Glomerular endothelial cell (primary cell): ENCODE measurements at places on chromosomes 1 and 21. TPM values are rescaled to one million over a fixed set of nuclear protein-coding genes. Genes with fewer than 3 reads are reported as not detected.

DNA sequence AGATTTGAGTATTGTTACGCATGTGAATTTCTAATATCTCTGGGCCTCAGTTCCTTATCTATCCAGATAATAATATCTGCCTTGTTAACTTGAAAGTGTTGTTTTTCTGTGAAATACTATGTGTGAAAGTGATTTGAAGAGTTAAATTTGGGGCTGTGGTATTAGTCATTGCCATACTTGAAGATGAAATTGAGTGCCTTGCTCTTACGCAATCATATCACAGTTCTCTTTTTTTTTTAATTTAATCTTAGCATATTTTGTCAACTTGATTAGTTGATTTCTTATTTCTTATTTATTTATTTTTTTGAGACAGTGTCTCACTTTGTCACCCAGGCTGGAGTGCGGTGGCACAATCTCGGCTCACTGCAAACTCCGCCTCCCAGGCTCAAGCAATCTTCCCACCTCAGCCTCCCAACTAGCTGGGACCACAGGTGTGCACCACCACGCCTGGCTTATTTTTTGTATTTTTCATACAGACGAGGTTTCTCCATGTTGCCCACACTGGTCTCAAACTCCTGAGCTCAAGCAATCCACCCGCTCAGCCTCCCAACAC, 31.0 kb downstream of the AGO4 start:
- no peak for DNase-seq

- no peak for DNase-seq
Observed at GRCh38 chr1:186689907-186690306, 9.7 kb upstream of the PTGS2 start.

DNA sequence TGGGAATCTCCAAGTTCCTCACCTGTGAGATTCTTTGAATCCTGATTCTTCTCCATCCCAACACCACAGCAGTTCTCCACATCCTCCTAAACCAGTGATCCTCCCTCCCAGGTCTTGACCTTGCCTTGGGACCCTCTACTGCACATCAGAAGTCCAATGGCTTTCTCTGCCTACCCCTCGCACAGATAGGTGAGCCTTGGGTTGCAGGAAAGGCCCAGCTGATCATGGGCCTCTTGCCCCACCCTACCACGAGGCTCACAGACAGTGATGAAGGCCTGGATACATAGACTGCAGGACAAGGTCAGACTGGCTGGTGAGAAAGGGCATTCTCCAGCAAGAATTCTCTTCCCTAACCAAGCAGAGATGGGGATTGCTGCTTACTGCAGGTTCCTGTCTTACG, 825 bp downstream of the FABP3 start:
- no peak for DNase-seq

DNA sequence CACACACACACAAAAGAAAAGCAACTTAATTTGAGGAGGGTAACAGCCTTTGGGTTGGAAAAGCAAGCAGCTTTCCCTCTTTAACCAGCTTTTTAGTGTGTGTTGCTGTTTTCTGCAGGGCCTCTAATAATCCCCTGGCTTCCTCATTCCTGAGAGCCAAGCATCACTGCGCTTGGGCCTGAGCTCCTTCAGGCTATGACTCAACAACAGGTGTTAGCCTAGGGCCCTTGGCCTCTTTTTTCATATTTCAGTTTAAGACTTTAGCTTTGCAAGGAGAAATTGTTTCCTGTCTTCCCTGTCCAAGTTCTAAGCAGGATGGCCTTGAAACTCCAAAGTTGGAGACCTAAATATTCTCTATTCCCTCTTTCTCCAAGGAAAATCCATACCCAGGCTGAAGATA, 26.2 kb upstream of the SNX27 start:
- DNase-seq = no peak

GRCh38 chr1:157404063-157404501, 148.2 kb downstream of the FCRL5 start:
- no peak for DNase-seq

DNA sequence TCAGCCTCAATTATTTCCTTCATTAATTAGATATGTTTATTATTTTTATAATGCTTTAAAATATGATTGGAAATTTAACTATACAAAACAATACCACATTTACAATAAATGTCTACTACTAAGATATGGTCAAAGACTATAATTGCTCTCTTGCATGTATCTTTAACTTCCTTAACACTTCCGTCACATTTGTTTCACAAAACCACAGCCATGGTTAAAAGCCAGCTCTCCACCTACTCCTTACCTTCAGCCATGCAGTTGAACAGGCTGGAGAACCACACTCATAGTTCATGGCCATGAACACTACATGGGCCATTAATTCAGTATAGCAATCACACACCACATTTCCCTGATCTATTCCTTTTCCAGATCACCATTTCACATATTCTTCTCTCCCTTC, 72.2 kb downstream of the NME7 start:
- no peak for DNase-seq

- no peak for DNase-seq
Observed at GRCh38 chr1:160077486-160077885, 3.9 kb upstream of the KCNJ9 start.

- DNase-seq = no peak
Observed at GRCh38 chr1:2505461-2505994, 20.9 kb downstream of the PANK4 start.

- no peak for DNase-seq
Observed at GRCh38 chr1:220368352-220369265, 96.4 kb upstream of the RAB3GAP2 start.

DNA sequence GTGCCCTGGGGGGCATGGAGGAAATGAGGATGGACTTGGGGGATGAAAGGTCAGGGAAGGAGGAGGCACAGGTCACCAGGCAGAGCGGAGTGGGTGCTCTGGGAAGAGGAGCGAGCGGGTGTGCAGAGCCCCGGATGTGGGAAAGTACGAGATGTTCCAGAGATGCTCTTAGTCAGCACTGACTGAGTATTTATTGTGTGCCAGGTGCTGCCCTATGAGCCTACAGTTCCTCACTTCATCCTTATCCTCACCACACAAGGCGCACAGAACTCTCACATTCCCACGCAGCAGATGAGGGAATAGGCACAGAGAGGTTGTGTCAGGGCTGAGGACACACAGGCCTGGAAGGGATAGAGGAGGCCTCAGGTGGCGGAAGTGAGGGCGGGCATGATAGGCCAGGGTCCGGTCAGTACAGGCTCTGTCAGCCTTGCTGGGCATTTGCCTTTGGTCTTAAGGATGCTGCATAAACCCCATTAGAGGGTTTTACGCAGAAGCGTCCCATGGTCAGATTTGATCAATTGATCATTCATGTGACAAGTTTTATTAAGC, 77.3 kb downstream of the ARHGEF10L start:
- DNase-seq = no peak

GRCh38 chr1:197908716-197909220, 6.3 kb downstream of the C1orf53 start:
- DNase-seq = no peak

DNA sequence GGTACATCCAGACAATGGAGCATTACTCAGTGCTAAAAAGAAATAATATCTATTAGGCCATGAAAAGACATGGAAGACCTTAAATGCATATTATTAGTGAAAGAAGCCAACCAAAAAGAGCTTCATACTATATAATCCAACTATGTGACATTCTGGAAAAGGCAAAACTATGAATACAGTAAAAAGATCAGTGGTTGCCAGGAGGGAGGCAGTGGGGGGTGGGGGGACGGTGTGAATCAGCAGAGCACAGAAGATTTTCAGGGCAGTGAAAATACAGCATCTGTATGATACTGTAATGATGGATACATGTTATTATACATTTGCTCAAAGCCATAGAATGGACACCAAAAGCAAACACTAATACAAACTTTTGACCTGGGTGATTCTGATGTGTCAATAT, 339.4 kb upstream of the SNX7 start:
- DNase-seq = no peak

- DNase-seq = no peak
Observed at GRCh38 chr1:160488347-160489058, 34.6 kb downstream of the SLAMF6 start.

- DNase-seq = no peak
Observed at GRCh38 chr1:176998183-176998795, 166.2 kb downstream of the ASTN1 start.

GRCh38 chr1:184524248-184524647, 137.4 kb downstream of the C1orf21 start:
- DNase-seq = no peak

GRCh38 chr1:29186252-29186651, 4.6 kb upstream of the SRSF4 start:
- DNase-seq = no peak

DNA sequence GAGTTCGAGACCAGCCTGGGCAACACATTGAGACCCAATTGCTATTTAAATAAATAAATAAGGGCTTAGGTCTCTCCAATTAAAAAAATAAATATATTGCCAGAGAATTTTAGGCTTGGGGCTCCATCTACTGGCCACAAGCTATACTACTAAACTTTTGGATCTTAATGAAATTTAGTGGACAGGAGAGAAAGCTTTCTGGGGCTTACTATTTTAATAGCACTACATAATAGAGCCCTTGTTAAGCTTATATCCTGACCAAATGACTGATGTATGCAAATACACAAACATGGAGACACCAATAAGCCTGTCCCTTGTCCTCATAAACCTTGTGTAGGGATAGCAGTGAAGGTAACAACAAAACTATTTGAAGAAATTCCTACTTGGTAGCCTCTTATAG, 18.4 kb downstream of the CCT3 start:
- DNase-seq = no peak

- no peak for DNase-seq
Observed at GRCh38 chr1:62426237-62426636, 10.6 kb upstream of the USP1 start.

GRCh38 chr21:33924766-33925100, 9.1 kb upstream of the ATP5PO start:
- DNase-seq = no peak

DNA sequence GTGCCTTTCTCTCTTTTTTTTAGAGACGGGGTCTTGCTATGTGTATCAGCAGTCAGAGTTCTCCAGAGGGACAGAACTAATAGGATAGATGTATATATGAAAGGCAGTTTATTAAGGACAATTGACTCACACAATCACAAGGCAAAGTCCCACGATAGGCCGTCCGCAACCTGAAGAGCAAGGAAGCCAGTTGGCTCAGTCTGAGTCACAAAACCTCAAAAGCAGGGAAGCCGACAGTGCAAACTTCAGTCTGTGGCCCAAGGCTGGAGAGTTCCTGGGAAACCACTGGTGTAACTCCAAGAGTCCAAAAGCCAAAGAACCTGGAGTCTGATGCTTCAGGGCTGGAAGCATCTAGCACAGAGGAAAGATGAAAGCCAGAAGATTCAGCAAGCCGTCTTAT, 16.3 kb upstream of the H3-3A start:
- no peak for DNase-seq

- no peak for DNase-seq
Observed at GRCh38 chr1:19289244-19289643, 674 bp upstream of the AKR7A3 start.

GRCh38 chr1:92556350-92556749, 69.6 kb upstream of the GFI1 start:
- no peak for DNase-seq

DNA sequence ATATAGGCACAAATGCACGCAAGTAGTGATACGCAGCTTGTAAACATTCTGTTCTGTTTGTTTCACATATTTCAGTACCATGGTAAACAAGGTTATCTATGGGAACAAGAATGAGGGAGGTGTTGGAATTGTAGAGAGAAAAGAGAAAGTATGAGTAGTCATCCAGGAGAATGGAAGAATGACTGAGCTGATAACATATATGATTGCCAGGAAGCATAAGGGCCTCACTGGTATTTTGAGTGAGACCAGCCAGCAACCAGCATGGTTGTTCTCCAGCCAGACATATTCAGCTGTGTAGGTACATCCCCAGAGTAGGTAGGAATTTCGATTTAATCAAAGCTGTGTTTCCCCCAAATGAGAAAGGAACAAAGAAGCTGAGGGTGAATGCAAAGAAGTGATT, 58.9 kb upstream of the ARTN start:
- DNase-seq = no peak

DNA sequence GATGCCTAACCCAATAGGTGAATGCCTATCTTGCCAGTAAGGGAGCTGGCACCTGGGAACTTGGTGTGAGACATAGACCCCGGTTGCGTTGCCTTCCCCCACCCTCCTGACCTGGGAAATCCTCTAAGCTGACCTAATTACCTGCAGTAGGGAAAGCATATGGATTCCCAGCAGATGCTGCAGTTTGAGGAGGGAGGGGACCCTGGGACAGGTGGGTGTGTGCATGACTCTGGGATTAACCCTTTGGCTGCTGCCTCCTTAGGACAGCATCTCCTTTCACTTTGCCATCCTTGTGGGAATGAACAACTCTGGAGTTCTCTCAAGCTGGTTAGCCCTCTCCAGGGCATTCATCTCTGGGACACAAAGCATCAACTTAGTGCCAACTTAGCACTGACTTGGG, 16.4 kb upstream of the NFASC start:
- DNase-seq = no peak

GRCh38 chr1:14606632-14607031, 8.1 kb downstream of the KAZN start:
- no peak for DNase-seq

DNA sequence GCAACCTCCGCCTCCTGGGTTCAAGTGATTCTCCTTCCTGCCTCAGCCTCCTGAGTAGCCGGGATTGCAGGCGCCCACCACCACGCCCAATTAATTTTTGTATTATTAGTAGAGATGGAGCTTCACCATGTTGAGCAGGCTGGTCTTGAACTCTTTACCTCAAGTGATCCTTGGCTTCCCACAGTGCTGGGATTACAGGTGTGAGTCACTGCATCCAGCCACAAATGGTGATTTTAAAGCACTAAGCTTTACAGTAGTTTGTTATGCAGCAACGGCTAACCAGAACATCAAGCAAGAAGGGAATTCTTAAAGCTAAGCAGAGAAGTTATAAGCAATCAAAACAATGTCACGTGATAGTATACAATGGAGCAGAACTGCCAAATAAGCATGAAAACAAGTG, 65.7 kb downstream of the NVL start:
- DNase-seq = no peak

GRCh38 chr1:21468599-21468998, 28.7 kb downstream of the NBPF3 start:
- DNase-seq = no peak

The TFF1 gene
- not detected in 2 replicates for total RNA-seq

The PSRC1 gene
- 6.9 and 10.5 TPM in 2 replicates for total RNA-seq

The OR2L13 gene
- not detected in 2 replicates for total RNA-seq

The TMPRSS15 gene
- total RNA-seq = not detected in 2 replicates

The TDRKH gene
- 6.0 and 7.0 TPM in 2 replicates for total RNA-seq

The NBPF6 gene
- total RNA-seq = not detected in 2 replicates

The PTCH2 gene
- 0.19 and 0.23 TPM in 2 replicates for total RNA-seq

The SEMA4A gene
- 0.93 and 1.3 TPM in 2 replicates for total RNA-seq
